ENCODE measurements at places on chromosomes 11 and 22.

- DNase-seq, result peak; percentile 13
Observed at GRCh38 chr22:35437049-35437448, 37.1 kb downstream of the MCM5 start.

GRCh38 chr22:46609724-46610201 is 10.4 kb upstream of the GRAMD4 start:
- no peak for DNase-seq

- no peak for DNase-seq
Observed at GRCh38 chr11:44125598-44125997, 30.1 kb downstream of the EXT2 start.

DNA sequence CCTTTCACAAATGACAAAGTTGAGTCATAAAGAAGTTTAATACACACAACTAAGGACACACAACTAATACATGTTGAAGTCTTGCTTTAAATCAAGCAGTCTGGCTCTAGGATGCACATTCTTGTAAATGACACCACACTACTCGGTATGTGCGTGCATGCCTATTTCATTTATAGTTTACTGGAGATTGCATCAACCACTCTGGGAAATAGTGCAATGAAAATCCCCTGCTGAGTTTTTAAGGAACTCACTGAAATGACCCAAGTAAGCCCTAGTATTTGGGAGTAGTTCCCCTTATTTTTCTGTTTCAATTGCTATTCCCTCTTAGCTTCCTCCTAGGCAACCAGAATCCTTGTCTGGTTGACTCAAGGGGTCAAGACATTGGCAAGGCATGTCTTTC is 160.2 kb upstream of the LARGE1 start:
- DNase-seq, result no peak

GRCh38 chr11:70854201-70854600 is 398.2 kb downstream of the SHANK2 start:
- no peak for DNase-seq

DNA sequence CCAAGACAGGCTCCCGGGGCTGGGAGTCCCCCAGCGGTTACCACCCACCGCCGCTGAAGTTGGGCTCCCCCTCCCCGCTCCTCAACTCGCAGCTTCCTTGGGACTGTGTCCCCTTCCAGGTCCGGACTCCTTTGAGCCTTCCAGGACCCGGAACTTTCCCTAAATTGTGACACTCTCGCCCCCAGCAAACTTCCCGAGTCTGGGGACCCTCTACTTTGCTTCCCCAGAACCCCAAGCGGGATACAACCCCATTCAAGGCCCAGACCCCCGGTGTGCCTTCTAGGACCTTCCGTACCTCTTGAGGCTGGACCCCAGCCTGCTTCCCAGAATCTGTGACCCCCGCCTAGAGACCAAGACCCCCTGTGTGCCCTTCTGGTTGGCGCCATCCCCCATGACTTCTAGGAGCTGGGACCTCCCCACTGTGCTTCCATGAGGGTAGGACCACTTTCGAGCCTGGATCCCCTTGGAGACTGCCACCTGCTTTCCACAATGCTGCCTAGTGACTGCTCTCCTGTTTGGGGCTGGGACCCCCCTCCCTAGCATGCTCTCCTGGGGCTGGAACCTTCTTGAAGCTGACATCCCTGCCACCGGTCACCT is 587 bp downstream of the MYRF start:
- no peak for DNase-seq

DNA sequence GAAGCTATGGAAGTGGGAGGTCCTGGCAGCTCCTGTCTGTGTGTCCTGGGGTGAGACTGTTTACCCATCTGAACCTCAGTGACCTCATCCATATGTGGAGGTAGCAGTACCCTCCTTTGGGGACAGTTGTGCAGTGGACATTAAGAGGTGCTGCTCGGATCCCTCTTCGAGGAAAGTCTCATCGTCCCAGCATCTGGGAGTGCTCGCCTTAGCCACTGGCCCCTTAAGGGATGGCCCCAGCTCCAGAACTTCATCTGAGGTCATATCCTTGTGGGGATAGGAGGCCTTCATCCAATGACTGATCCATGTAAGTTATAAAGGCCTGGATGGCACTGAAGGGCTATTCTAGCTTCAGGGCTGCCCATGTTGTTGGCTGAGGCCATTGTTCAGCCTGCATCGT is 538.1 kb downstream of the MIAT start:
- no peak for DNase-seq

- DNase-seq, result no peak
Observed at GRCh38 chr11:123822599-123822998, 16.4 kb upstream of the OR6M1 start.

GRCh38 chr11:86447763-86448480 is 73.2 kb downstream of the CCDC81 start:
- no peak for DNase-seq

- DNase-seq, result no peak
Observed at GRCh38 chr11:116373104-116373944, 399.5 kb downstream of the BUD13 start.

- DNase-seq, result no peak
Observed at GRCh38 chr11:10857459-10857708, 469 bp downstream of the ZBED5 start.

DNA sequence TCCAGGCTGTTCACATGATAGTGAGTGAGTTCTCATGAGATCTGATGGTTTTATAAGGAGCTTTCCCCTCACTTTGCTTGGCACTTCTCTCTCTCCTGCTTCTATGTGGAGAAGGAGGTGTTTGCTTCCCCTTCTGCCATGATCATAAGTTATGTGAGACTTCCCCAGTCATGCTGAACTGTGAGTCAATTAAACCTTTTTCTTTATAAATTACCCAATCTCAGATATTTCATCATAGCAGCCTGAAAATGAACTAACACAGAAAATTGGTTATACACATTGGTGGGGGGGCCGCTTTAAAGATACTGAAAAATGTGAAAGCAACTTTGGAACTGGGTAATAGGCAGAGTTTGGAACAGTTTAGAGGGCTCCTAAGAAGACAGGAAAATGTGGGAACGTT is 741.1 kb upstream of the LUZP2 start:
- no peak for DNase-seq

DNA sequence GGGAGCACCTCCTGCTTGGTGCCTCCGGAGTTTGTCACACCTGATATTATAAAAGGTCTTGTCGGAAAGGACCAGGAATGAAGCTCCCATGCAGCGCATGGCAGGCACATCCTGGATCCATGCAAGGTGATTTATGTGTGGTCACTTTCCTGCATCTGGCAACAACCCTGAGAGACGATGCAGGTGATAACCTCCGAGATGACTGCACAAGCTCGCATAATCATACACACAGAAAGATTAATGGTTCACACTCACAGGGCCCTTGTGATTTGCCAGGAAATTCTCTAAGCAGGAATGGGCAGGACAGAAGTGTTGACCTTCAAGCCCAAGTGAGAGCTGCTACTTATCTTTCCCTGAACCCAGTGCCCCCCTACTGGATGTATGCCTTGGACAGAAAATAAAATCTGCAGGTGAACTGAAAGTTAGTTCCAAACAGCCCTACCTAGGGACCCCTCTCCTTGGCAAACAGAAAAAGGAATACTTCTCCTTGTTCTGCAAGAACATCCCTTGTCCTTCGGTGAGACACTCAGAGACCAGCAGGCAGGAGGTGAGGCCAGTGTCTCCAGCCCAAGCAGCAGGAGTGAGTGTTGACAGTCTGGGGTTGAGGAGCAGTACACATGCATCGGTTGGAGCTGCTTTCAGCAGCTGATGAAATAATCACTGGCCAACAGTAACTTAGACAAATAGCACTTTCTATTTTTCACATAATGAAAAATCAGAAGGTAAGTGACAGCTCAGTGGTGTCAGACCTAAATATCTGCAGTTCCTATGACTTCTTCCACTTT is 619.4 kb upstream of the B3GAT1 start:
- no peak for DNase-seq

DNA sequence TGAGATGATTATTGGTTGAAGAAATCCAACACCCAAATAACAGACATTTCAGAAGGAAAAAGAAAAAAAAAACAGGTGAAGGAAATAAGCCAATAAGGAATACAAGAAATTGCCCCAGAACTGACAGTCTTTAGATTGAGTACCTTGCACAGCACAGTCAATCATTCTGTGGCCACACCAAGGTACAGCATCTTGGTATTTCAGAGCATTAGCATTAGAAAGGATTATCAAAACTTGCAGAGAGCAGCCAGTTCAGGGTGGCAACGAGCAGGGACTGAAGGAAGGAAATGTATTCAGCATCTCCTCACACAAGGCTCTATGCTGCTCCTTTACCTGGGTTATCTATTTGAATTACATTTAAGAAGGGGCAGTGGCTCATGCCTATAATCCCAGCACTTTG is 2.1 kb downstream of the ADA2 start:
- peak; percentile 36 for DNase-seq

- DNase-seq, result no peak
Observed at GRCh38 chr11:95500466-95500865, 269.5 kb upstream of the SESN3 start.

DNA sequence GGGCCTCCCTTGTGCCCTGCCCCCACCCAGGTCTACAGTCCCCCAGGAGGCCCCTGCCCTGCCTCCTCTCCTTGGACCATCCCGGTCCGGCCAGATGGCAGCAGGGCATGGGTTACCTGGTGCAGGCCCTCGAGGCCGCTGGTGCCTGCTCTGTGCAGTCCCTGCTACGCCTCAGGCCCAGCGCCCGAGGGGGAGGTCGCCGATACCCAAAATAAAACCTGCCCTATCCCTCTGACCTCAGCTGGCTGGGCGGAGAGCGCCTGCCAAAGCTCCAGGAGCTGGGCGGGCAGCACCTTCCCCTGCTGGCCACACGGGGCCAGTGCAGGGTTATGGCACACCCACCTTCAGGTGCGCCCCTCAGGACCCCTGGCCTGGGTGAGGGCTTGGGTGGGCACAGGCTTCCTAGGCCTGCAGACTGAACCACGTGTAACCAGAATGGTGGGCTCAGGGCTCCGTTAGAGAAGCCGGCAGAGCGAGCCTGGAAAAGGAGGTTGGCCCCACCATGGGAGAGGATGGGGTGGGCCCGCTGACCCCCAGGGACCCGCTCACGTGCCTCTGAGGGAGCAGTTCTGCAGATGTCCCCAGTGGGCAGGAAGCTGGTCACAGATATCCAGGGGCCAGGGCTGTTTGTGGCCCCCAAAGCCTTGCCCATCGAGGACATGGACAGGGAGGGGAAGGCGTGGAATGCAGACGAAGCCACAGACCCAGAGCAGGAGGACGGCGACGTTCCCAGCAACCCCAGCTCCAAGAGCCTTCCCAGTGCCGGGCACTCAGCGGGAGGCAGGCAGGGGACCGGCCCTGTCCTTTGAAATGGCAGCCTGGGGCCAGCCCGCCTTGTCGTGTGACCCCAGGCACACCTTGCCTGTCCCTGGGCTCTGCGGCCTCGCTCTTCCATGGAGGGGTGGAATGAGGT is 1.7 kb upstream of the TNNT3 start:
- no peak for DNase-seq

DNA sequence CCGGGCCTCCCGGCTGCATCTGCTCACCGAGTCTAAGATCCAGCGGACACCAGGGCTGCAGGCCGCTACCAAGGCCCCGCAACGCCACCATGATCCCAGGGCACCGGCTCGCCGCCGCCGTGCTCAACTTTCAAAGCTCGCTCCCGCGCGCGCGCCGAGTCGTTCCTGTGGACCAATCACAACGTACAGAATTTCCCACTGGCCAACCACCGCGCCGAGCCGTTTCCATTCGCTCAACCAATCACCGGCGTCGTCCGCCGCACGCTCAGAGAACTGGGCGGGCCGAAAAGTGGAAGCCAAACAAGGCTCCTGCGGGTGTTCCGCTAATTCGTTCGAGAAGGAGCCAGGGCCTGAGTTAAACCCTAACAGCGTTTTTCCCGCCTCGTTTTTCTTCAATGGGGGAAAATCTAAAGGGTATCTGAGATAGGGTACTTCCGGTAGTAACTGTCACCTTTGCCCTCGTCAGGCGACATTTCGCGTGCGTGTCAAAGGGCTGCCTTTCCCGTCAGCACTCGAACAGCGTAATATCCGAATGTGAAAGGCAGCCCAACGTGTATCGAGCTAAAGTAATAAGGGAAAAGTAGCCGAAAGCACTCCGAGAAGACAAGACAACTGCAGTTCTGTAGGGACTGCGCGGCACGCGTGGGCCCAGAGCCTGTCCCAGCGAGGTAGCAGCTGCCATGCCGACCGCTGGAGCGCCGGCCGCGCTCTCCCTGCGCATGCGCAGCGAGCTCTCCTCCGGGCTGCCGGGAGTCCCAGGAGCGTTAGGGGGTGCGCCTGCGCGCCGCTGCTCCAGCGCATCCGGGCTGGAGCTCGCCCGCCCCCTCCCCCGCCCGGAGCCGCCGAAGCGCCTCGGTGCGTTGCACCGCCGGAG is at the start of the genes NCAPD3 and VPS26B:
TSS of gene NCAPD3 (minus strand) at position 132 of the 874 bp plus-strand sequence. CDS start at position 91, 41 bp downstream.
TSS of gene VPS26B (plus strand) at position 836 of the 874 bp plus-strand sequence. CDS start 452 bp downstream, outside the sequence.
- peak; percentile 96 for DNase-seq

- DNase-seq, result no peak
Observed at GRCh38 chr11:118047749-118048148, 29.1 kb upstream of the TMPRSS4 start.

- no peak for DNase-seq
Observed at GRCh38 chr11:42494459-42494858, 817.3 kb upstream of the API5 start.

- DNase-seq, result no peak
Observed at GRCh38 chr22:22159384-22159783, 85.2 kb upstream of the VPREB1 start.
